CD4-positive, alpha-beta T cell treated with Interleukin-17A for 1 hour (primary cell): ENCODE measurements at places on chromosomes 1 and 21.

DNA sequence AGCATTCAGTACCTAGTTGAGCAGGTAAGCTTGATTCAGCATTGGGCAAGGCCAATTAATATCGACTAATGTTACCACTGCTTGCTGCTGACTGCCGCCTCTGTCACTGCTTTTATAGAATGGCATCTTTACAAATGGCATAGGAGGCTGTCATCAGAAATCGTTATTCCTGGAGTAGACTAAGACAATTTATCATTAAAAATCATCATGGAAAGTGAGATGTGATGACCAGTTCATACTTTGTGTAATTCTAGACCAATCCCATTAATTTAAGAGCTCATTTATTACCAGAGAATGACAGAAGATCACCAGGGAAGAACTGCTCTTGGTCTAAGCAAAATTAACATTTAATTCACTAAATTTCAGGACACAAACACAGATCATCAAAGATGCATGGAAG lies 254.0 kb downstream of the SPATA17 start:
- no peak for DNase-seq

DNA sequence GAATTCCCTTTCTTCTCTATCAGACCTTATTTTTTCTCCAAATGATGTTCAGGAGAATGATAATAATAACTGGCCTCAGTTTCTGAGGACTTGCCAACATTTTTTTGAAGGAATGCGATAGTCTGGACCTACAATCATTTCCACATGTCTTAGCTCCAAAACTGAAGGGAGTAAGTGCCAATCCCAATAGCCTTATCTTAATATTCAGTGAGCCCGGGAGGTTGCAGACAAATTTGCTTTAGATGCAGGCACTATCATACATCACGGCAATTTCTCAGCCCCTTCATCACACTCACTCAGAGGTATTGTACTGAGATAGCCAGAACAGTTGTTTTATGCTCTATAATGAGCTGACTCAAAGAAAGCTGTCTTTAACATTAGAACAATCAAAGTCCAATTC lies 796.9 kb downstream of the ADGRL2 start:
- no peak for DNase-seq

DNA sequence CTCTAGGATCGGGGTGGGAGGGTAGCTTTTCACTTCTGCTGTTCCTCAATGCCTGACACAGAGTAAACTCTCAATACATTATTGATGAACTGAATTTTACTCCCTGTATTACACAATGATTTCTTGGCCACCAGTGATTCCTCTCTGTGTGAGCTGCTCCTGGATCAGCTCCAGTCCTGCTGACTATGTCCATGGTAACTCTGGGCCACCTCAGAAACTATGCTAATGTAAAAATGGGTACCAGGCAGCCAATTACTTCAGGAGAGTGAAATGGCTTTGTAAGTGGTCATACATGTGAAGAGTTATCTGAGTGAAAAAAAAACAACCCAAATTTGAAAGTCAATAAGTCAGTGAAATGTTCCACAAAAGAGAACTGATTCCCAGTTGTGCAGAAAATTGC lies 311.0 kb downstream of the KCNH1 start:
- DNase-seq = no peak

DNA sequence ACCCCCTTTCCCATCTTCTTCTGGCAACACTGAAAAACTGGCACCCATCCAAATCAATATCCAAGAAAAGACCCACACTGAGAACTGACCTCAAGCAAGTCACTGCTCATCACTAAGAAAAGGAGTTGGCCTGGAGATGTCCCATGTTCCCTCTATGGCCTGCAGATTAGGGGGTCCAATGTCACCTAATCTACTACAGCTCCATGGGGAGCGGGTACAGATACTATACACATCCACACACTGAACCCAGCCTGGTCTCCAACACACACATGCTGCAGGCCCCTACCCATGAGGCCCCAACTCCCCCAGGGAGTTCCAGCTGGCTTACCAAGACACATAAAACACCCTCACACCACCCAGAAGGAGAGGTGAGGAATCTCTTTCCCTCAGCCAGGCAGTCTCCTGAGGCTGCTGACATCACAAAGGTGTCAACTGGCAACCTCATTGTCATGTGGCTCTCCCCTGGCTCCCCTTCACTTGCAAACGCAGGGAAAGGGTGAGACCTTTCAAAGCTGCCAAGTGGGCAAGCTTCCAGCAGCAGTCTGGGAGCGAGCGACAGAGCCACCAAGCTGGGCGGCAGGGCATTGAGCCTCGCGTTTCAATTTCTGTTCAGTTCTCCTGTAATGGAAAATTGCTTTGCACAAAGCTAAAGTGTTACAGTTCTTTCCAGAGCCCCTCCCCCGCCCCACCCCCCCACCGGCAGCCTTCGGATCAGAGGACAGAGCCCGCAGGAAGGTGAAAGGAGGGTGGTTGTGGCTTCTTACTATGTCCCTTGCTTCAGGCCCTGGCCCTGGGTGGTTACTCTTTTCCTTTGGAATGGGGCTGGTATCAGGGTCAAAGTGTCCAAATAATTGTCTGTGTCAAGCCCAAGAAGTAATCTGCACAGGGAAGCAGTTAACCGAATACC lies at the start of gene LRRC52:
Gene LRRC52 (plus strand): TSS at position 469 of the 907 bp plus-strand sequence. CDS start 297 bp downstream, at position 766.
- DNase-seq = no peak

DNA sequence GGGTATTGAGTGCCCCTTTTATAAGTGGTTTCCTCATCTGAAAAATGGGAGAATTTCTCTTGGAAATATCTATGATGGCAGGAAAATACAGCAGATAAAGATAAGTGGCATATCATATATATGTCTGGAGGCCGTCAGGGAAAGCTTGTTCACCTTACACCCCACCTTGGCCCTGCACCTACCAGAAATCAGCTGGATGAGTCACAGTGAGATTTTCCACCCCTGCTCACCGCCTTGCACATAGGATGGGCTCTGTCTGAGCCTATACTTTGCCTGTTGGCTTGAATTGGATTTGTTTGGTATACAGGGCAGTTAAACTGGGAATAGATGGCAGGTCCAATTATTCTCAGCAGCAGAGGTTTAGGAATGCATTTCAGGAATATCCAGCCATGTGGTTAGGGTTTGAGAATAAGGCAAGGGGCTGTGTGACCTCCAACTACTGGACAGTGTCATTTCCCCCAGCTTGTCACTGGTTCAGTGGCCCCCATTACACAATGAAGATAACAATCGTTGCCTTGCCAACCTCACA lies at the start of gene SPATA21:
Gene SPATA21 (minus strand): TSS at position 479 of the 529 bp plus-strand sequence. CDS start 6,053 bp downstream, outside the sequence.
- DNase-seq = no peak

DNA sequence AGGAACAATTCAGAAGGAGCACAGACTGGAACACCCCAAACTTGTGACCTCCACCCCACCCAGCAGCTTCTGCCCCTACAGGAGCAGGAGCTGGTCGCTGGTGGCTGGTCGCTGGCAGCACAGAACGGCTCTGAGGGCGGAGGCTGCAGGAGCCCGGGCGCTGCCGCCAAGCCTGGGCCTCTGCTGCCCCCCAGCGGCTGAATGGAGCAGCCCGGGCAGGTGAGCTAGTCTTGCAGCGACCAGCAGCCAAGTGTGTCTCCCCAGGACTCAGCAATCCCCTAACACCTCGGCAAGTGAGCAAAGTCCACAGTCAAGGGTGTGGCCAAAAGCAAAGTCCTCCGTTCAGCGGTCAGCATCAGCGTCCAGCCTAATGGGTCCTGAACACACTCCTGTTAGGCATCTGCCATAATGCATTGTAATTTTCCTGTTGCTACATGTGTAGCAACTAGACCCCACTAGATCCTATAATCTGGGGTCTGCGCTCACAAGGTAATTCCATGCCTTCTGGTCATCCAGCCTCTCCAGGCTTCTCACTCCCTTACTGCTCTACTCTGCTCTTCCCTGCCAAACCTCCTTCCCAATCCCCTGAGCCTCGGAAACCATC lies 12.1 kb upstream of the GJB5 start:
- peak; percentile 52 for DNase-seq

GRCh38 chr1:87174724-87175245 lies 153.9 kb upstream of the LMO4 start:
- no peak for DNase-seq

DNA sequence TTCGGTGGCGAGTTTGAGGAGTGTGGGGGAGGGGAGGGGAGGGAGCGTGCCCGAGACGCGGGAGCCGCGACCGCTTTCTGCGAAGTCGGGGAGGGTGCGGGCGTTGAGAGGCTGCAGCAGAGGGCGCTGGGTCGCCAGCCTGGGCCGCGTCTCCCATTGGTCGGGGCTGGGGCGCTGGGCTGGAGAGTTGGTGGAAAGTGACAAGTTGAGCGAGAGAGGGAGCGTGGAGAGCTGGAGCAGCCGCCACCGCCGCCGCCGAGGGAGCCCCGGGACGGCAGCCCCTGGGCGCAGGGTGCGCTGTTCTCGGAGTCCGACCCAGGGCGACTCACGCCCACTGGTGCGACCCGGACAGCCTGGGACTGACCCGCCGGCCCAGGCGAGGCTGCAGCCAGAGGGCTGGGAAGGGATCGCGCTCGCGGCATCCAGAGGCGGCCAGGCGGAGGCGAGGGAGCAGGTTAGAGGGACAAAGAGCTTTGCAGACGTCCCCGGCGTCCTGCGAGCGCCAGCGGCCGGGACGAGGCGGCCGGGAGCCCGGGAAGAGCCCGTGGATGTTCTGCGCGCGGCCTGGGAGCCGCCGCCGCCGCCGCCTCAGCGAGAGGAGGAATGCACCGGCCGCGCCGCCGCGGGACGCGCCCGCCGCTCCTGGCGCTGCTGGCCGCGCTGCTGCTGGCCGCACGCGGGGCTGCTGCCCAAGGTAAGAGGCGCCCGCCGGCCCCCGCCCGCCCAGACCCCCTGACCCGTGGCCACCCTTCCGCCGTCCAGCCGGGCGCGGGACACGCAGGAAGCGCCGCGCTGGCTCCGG lies at the start of gene ROR1:
Gene ROR1 (plus strand): TSS at position 203 of the 802 bp plus-strand sequence.
- DNase-seq = peak; percentile 10

DNA sequence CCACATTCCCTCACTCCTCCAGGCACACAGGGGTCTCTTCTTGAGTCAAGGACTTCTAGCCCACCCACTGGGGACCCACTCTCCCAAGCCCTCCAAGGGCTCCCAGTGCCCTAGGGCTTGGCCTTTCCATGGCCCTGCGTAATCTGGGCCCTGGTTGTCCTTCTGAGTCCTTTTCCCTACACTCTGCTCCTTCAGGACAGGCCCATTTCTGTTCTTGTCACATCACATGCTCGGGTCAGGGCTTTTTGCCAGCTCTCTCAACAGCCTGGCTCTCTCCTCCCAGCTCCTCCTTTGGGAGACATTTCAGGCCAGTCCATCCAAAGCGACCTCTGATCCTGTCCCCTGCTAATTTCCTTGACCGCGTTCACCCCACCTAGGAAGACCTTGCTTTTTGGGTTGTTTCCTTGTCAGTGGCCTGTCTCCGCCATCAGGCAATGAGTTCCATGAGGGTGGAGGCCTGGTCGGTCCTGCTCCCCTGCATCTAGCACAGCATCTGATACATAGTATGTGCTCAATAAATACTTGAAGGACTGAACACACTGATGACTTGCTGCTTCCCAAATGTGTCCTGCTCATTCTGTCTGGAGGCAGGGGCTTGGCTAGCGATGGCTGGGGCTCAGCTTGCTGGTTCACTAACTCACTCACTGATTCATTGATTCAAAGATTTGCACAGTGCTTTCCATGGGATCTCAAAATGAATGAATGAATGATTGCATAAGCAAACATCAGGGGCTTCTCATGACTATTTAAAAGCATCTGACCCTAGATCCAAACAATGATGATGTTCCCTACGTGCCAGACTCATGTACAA lies 44.8 kb downstream of the DHRS3 start:
- no peak for DNase-seq

DNA sequence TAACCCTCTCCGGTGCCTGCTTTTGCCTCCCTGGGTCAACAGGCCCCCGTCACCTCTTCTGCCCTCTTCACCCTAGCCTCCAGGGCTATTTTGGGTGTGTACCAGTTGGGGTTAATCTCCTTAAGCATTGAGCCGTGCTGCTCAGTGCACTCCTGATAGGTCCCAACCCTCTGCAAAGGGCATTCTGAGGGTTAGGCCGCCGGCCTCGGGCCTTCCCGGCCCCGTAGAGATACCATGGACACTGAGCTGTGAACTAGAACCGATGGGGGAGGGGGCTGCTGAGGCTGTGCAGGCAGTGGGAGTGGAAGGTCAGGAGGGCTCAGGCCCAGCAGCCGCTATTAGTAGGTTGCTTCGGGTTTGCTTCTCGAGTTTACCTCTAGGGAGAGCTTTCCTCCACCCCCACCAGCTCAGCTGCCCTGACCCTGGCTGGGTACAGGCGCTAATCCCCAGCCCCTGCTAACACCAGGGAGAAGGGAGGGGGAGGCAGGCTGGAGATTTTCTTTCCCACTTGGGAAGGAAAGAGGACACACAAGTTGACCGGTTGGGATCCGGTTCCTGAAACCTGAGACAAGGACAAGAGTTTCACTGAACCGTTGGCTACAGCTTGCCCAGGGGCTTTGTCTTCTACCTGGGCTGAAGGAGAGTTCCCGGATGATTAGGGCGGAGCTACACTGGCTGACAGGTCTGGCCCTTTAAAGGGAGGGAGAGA lies 4.8 kb downstream of the LMOD1 start:
- no peak for DNase-seq

DNA sequence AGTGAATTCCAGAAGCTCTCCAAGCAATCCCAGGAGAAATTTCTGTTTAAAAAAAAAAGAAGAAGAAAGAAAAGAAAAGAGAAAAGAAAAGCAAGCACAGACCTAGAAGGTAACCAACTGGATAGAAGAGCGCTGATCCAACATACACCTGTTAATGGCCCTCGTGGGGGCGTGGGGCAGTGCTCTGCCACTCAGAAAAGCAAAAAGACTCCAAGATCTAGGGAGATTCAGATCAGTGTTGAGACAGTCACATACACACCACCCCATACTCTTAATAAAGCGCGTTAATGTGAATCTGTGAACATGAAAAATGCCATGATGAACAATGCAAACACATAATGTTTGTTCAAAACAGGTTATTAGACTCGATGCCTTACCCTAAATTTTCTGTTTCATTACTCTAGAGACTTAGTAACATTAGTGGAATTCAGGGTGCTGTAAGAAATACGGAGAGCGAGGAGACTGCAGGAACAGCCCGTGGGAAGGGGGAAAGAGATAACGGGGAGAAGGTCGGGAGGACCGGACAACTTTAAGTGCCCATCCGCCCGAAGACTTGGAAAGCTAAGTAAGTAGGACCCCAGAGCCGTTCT lies 406 bp downstream of the NME7 start:
- no peak for DNase-seq

DNA sequence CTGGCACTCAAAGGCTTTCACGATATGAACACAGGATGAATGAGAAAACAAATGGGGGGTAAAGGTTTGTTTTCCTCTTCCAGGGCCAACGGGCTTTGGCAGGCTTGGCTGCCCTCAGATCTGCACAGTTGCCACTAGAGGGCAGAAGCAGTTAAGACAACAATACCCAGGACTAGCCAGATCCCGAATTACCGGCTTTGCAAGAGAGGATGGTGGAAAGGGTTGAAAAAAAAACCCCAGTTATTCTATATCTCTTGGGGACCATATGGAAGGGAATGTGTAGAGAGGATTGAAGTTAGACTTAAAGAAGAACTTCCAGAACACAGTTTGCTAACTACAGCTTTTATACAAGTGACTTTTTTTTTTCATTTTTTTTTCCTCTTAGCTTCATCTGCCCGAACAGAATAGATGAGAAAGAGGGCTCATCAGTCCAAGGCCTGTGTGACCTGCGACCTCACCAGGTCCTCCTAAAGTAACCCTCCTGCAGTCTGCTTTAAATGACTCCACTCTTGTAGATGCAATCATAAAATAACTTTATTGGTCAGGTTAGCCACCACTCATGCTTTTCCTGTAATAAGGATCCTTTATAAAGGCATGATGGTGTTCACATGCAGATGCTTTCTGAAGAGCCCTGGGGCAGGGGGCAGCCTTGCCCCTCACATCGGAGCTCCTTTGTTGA lies 10.7 kb downstream of the FMOD start:
- peak; percentile 76 for DNase-seq
